ENCODE measurements at places on chromosomes 12 and 14.

GRCh38 chr12:10673659-10674384 is at the start of gene STYK1:
Gene STYK1, minus strand, starts transcription at chr12:10674052. Its CDS starts 39,434 bp downstream, at chr12:10634618.
- peak; percentile 99 for DNase-seq

DNA sequence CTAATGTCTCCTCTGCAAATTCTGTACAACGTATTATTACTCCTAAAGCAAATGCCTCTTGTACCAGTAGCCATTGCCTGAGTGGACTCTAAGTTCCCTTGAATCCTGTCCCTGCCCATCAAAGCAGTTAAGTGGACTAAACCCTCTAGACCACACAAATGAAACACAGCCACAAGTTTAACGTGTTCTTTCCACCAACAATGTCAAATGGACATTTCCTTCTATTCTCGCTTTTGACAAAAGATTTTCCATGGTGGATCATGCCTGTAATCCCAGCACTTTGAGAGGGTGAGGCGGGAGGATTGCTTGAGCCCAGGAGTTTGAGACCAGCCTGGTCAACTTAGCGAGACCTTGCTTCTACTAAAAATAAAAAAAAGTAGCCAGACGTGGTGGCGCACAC is 15.9 kb downstream of the CCDC88C start:
- no peak for DNase-seq

DNA sequence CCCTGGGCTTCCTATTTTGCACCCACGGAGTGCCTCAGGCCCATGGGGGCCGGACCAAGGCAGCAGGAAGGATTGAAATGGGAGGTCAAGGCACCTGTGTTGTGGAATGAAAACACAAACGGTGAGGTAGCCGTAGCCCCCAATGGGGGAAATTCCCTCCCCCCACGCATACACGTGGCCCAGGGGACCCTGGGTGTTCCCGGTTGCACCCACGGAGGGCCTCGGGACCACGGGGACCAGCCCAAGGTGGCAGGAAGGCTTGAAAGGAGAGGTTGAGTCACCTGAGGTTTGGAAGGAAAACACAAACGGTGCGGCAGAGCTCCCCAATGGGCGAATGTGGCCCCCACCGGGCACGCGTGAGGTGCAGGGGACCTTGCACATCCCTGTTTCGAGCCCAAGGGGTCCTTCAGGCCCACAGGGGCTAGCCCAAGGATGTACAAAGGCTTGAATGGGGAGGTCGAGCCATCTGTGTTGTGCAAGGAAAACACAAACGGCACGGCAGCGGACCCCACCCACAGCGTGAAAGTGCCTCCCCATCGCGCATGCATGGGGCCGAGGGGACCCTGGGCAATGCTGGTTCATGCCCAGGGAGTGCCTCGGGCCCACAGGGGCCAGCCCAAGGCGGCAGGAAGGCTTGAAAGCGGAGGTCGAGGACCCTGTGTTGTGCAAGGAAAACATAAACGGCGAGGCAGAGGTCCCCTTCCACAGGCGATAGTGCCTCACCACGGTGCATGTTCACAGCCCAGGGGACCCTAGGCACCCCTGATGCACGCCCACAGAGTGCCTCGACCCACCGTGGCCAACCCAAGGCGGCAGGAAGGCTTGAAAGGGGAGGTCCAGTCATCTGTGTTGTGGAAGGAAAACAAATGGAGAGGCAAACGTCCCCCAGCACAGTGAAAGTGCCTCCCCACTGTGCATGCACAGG is 376.7 kb downstream of the ALG10 start:
- no peak for DNase-seq

- DNase-seq, result no peak
Measured at GRCh38 chr12:1413930-1414329, 180.5 kb downstream of the FBXL14 start.

DNA sequence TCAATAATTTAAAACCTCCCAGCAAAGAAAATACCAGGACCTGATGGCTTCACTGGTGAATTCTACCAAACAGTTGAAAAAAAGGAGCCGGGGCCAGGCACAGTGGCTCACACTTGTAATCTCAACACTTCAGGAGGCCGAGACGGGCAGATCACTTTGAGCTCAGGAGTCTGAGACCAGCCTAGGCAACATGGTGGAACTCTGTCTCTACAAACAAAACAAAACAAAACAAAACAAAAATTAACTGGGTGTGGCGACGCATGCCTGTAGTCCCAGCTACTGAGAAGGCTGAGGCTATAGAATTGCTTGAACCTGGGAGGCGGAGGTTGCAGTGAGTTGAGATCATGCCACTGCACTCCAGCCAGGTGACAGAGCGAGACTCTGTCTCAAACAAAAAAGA is 13.7 kb upstream of the TROAP start:
- DNase-seq, result no peak

GRCh38 chr12:59425798-59426197 is 170.0 kb upstream of the SLC16A7 start:
- DNase-seq, result no peak

- no peak for DNase-seq
Measured at GRCh38 chr12:128995619-128996018, 142.3 kb downstream of the GLT1D1 start.

DNA sequence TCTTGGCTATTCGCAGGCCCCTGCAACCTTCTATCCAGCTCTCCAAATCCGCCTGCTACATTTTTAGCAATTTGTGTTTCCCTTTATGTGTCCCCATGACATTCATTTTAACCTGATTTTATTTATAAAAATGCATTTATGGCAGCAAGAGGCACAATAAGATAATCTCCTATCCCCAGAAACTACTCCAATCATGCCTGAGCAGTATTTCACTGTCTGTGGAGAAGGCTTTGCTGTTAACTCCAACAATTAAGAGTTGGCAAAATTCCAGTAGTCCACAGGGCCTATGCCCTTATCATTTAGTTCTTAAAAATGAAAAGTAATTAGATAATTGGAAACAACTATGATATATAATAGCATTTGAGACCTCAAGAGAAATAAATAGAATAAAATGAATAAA is 462.4 kb downstream of the TRHDE start:
- DNase-seq, result no peak

DNA sequence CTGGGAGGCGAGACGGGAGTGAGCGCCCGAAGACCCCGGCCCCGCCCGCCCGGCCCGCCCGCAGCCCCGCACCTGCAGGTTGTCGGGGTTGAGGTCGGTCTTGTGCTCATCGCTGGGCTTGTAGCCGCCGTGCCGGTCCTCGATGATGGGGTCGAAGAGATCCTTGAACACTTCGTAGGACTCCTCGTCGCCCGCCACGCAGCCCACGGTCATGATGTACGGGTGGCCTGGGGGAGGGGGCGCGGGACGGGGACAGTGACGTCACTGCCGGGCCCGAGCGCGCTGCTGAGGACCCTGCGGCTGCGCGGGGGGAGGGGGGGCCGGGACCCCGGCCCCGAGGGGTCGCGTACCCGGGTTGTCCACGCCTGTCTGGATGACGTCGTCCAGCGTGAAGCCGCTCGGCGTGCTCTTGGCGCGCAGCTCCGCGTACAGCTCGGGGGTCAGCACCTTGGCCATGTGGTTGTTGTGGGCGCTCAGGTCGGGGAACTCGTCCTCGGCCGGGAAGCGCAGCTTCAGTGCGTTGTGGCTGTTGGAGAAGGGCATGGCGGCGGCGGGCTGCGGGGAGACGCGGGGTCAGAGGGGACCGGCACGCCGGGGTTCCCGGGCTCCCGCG is 573 bp downstream of the CKB start:
- DNase-seq, result no peak

DNA sequence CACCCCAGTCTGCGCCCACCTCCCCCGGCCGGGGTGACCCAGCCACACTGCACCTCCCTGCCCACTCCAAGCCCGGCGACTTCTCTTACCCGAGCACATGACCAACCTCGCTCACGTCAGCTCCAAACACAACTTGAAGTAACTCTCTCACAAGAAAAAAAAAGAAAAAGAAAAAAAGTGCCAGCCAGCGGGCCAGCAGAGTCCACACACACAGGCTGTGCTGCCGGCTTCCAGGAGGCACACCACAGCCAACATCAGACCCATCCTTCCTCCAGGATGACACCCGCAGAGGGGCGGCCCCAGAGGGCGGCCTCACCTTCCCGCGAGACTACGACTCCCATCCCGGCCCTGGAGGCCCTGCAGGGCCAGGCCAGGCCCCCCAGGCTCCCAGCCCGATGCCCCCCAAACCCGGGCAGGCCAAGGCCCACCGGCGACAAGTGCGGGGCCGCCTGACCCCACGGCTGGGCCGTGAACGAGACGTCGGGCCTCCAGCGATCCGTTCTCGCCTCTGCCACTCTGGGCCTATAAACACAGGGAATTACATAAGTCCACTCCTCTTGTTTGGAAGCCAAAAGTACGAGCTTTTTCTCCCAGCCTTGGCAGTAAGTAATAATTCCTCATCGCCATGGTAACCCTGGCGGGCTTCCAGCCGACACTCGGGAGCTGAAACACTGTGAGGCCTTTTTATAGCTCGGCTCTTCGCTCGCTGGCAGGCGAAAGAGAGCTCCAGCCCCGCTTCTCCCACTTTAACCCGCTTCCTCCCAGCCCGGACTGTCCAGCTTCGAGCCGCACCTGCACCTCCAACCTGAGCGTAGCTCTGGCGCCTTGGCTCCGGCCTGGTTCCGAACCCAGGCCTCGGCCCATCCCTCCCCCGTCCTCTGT is 49.1 kb downstream of the NCOR2 start:
- DNase-seq, result peak; percentile 84

DNA sequence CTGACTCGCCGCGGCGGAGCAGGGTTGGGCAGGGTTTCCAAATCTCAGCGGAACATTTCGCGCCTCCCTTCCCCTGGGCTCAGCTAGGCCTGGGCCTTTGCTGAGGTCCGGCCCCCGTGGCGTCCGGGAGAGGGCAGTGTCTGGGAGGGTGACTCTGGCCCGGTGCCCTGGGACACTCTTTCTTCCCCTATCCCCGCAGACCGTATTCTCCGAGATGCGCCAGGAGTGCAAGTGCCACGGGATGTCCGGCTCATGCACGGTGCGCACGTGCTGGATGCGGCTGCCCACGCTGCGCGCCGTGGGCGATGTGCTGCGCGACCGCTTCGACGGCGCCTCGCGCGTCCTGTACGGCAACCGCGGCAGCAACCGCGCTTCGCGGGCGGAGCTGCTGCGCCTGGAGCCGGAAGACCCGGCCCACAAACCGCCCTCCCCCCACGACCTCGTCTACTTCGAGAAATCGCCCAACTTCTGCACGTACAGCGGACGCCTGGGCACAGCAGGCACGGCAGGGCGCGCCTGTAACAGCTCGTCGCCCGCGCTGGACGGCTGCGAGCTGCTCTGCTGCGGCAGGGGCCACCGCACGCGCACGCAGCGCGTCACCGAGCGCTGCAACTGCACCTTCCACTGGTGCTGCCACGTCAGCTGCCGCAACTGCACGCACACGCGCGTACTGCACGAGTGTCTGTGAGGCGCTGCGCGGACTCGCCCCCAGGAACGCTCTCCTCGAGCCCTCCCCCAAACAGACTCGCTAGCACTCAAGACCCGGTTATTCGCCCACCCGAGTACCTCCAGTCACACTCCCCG is 3.0 kb downstream of the WNT1 start:
- no peak for DNase-seq

DNA sequence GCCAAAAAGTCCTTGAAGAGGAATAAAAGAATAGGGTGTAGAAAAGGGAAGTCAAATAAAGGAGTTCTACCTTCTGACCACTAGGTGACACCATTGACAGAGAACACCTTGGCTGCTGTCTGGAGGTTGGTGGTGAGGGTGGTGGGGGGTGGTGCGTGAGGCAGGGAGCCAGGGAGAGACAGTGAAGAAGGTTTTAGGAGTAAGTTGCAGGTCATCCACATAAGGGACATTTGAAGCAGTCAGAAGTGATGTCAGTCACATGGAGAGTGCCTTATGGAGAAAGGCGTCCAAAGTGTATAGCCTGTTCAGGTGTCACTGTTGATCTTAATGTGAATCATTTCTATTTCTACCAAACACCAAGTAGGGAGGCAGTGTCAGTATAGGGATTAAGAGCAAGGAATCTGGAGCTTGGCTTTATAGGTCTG is 279.3 kb upstream of the DDHD1 start:
- DNase-seq, result peak; percentile 62

GRCh38 chr12:15151161-15152091 is 69.8 kb downstream of the RERG start:
- peak; percentile 28 for DNase-seq

GRCh38 chr14:55356913-55357312 is 54.7 kb downstream of the ATG14 start:
- no peak for DNase-seq

- DNase-seq, result no peak
Measured at GRCh38 chr12:92036771-92037453, 108.7 kb downstream of the BTG1 start.
